WERI-Rb-1 (cell line): ENCODE measurements at places on chromosomes 7 and 10.

- DNase-seq: peak; percentile 83
Measured at GRCh38 chr7:143380260-143380645, 892 bp upstream of the ZYX start.

DNA sequence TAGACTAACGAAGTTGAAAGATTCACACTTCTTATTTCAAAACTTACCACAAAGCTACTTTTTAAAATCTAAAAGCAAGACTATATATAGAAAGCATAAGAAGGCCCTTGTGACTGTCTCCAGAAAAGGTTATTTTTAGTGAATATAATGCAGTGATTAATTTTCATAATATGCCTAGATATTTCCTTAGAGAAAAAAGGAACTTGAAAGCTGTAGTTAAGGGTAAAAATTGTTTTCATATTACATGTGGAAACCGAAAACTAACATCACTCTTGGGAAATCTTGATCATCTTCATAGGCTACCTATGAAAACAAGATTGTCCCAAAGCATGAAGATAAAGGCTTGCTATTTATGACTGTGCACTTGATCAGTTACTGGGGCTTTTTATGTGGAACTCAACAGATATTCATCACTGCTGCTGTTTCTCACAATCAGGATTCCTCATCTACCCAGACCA lies 223.2 kb downstream of the SH2D4B start:
- DNase-seq: no peak

GRCh38 chr7:33054261-33054964 lies 8.2 kb downstream of the NT5C3A start:
- DNase-seq: no peak

GRCh38 chr10:69647819-69648218 lies 17.8 kb downstream of the FAM241B start:
- no peak for DNase-seq

- no peak for DNase-seq
Measured at GRCh38 chr7:77205706-77206105, 6.1 kb upstream of the FGL2 start.
